SK-N-SH (cell line): ENCODE measurements at places on chromosomes 3 and 15. TPM values are rescaled to one million over a fixed set of nuclear protein-coding genes. Genes with fewer than 3 reads are reported as not detected.

ILDR1 gene
- 0.02 and 0.05 TPM in 2 replicates for polyA plus RNA-seq

FAM174B gene
- 0.18 and 0.30 TPM in 2 replicates for polyA plus RNA-seq

PPM1L gene
- polyA plus RNA-seq = 0.16 and 0.29 TPM in 2 replicates

OXTR gene
- 1.8 and 2.5 TPM in 2 replicates for polyA plus RNA-seq

SPINK8 gene
- not detected in 2 replicates for polyA plus RNA-seq

C15orf62 gene
- polyA plus RNA-seq = 0.06 TPM in 1 of 2 replicates, not detected in the other

PLXND1 gene
- 43.0 and 53.5 TPM in 2 replicates for polyA plus RNA-seq

NTRK3 gene
- polyA plus RNA-seq = 2.6 and 3.1 TPM in 2 replicates

ADAMTS9 gene
- 4.1 and 7.1 TPM in 2 replicates for polyA plus RNA-seq

CNTN3 gene
- polyA plus RNA-seq = 2.8 and 3.3 TPM in 2 replicates
